ENCODE measurements at places on chromosomes 11 and 22. TPM values are rescaled to one million over a fixed set of nuclear protein-coding genes. Genes with fewer than 3 reads are reported as not detected.

OLFML1 gene
- not detected for total RNA-seq

DNA sequence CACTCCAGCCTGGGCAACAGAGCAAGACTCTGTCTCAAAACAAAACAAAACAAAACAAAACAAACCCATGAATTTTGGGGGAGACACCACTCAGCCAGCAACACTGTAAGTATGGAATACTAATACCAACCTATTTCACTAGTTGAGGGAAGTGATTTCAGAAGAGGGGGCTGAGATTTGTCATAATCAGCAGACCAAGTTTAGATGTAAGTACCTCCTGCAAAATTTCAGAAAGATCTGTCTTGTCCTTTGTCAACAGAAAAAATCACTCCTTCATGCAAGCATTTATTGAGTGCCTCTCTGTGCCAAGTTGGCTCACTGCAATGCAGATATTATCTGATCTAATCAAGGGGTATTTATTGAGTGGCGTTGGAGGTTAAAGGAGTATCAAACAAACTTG, 23.4 kb upstream of the ADA2 start:
- no peak for DNase-seq

DNA sequence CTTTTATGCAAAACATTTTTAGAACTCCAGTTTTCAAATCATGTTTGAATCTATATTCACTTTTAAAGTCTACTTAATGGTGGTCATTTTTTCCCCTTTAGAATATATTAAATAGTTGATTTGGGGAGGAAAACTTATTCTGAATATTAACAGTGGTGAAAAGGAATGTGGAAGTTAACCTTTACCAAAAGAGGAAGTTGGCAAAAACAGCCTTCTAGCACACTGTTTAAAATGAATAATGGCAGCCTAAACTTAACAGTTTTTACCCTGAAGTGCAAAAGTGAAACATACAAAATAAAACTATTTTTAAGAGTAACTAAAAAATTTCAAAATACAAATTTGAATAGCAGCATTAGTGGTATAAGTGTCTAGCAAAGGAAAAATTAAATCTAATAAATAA, 86.4 kb downstream of the GRK3 start:
- DNase-seq, result no peak

GRCh38 chr11:113373306-113373705, 14.3 kb upstream of the ANKK1 start:
- no peak for DNase-seq

DNA sequence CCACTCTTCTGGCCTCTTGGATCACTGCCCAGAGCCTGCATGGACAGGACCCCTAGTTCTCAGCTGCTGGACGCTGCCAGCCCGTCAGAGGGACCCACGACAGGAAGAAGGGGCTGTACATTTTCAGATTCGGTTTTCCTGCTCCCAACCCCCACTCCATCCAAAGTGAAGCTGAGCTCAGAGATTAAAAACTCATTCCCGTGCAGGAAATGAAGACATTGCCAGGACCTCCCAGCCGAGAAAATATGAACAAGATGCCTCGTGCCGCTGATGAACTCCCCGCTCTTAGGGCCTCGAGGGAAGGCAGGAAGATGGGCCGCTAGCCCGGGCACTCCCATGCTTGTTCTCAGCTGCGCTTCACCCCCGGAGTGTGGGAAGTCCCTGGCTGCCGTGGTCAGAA, 36.1 kb downstream of the RPUSD4 start:
- DNase-seq, result no peak

GRCh38 chr11:81573367-81573766, 1160.3 kb downstream of the FAM181B start:
- no peak for DNase-seq

PAK1 gene
- total RNA-seq, result 64.3 TPM

GRCh38 chr11:61811831-61812230, 5.0 kb downstream of the FADS1 start:
- DNase-seq, result no peak

CCDC116 gene
- 0.33 TPM for total RNA-seq

GRCh38 chr11:128757235-128757711, 63.4 kb downstream of the FLI1 start:
- no peak for DNase-seq

GRCh38 chr11:72788241-72788640, 5.6 kb downstream of the STARD10 start:
- no peak for DNase-seq

KDM4D gene
- total RNA-seq, result 0.31 TPM

- DNase-seq, result no peak
Measured at GRCh38 chr11:324156-324555, 3.5 kb upstream of the IFITM3 start.

DNA sequence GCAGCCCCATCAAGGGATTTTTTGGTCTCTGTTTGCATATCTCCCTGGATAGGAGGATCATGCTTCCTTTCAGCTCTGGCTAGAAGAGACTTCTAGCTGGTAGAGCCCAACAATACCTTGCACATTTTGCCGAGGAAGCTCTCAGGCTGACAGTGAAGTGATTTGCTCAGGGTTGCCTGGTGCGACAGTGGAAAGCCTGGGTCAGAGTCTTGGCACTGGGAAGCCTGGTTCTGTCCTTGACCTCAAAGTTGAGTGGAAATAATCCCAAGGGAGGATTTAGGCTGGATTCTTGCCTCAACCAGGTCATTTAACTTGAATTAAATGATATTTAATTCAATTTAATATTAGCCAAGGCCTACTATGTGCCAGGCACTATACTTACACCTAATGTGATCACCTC, 24.4 kb upstream of the ALG8 start:
- DNase-seq, result no peak

LRRN4CL gene
- total RNA-seq, result 0.50 TPM

GRCh38 chr11:101091781-101092180, 37.8 kb downstream of the PGR start:
- DNase-seq, result no peak

- DNase-seq, result no peak
Measured at GRCh38 chr11:86969258-86969657, 14.1 kb upstream of the FZD4 start.

OR10S1 gene
- not detected for total RNA-seq

LRRC10B gene
- 6.3 TPM for total RNA-seq

DNA sequence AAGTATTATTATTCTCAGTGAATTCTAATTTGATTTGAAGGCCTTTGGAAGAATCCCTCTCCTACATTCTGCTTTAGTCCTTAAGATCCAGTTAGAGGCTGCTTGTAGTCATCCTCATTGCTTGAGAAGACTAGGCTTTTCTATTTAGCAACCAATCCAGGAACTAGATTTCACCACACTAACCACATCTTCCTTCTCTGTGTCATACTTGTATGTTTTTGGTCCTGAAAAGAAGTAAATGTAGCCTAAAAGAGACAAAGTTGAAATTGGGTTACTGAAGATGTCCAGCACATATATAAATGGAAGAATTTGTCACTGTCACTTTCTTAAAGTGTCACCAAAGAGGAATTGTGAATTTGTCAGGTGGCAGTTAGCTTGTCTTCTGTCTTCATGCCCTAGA, 46.6 kb upstream of the MMP7 start:
- DNase-seq, result no peak

GRCh38 chr11:104443387-104443786, 279.4 kb upstream of the PDGFD start:
- no peak for DNase-seq

Data from HT-29 (cell line).